ENCODE measurements at places on chromosomes 13 and 19.

GRCh38 chr19:7267792-7268704 is 26.2 kb downstream of the INSR start:
- no peak overlapping the region for H3K27ac ChIP-seq
- H3K4me3 ChIP-seq, result no peak overlapping the region
- peaks cover 10% of the 10 kb centered on the region for H3K4me1 ChIP-seq
- H3K36me3 ChIP-seq, result peaks cover 11% of the 10 kb centered on the region
- no peaks in the 10 kb centered on the region for H3K27me3 ChIP-seq

DNA sequence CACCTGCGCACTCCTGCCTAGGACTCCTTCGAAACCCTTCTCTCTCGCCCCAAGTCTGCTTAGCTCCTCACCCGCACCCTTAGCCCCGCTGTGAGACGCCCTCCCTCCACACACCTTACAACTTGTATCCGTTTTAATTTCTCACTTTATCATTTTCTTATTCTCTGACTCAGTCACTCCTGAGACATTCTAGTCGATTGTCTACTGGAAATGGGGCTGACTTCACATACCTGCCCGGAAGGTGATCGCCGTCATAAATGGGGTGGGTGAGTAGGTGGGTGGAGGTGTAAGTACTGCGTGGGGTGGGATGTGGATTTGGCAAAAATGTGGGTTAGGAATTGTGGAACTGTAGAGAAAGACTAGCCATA is 714 bp downstream of the NDFIP2 start:
- no peak for DNase-seq
- H3K27ac ChIP-seq, result peak overlapping the region; percentile 94
- H3K27me3 ChIP-seq, result no peaks in the 10 kb centered on the region
- peaks cover 48% of the 10 kb centered on the region for H3K4me1 ChIP-seq
- peak overlapping the region; percentile 89 for H3K4me3 ChIP-seq

DNA sequence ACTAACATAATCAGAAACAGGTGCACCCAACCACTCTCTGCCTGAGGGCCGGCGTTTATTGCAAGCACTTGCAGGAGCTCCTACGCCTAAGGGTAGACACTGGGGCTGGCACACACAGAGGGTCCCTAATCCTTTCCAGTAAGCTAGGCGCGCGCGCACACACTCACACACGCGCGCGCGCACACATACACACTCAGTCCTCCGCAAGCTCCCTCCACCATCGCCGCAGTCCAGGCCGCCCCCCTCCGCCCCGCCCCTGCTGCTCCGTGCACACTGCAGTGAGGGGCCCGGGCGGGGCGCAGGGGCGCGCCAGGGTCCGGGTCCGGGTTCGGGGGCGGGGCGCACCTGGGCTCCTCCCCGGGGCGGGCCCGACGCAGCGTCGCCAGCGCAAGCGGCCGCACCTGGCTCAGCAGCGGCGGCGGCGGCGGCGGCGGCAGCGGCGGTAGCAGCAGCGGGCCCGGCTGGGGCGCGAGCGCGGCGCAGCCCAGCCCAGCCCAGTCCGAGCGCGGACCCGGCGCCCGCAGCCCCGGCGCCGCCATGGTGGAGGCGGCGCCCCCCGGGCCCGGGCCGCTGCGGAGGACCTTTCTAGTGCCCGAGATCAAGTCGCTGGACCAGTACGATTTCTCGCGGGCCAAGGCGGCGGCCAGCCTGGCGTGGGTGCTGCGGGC is at the start of gene CAMSAP3:
Gene CAMSAP3 (plus strand): TSS at position 398 of the 668 bp plus-strand sequence. CDS start 140 bp downstream, at position 538.
- no peak for DNase-seq
- H3K4me3 ChIP-seq, result no peak within 1 kb of the TSS
- H3K27me3 ChIP-seq, result no peaks in the 10 kb centered on the region
- no peaks in the 10 kb centered on the region for H3K36me3 ChIP-seq
- H3K27ac ChIP-seq, result no peak within 1 kb of the TSS

- H3K27me3 ChIP-seq, result no peaks in the 10 kb centered on the region
- DNase-seq, result no peak
- no peak overlapping the region for H3K27ac ChIP-seq
- H3K4me1 ChIP-seq, result no peaks in the 10 kb centered on the region
- no peak overlapping the region for H3K4me3 ChIP-seq
- no peaks in the 10 kb centered on the region for H3K36me3 ChIP-seq
Measured at GRCh38 chr13:35888981-35889380, 242.2 kb downstream of the DCLK1 start.

- no peaks in the 10 kb centered on the region for H3K27me3 ChIP-seq
- no peaks in the 10 kb centered on the region for H3K36me3 ChIP-seq
- H3K4me1 ChIP-seq, result no peaks in the 10 kb centered on the region
- no peak overlapping the region for H3K4me3 ChIP-seq
Measured at GRCh38 chr19:13215572-13216380, 65.6 kb downstream of the IER2 start.

DNA sequence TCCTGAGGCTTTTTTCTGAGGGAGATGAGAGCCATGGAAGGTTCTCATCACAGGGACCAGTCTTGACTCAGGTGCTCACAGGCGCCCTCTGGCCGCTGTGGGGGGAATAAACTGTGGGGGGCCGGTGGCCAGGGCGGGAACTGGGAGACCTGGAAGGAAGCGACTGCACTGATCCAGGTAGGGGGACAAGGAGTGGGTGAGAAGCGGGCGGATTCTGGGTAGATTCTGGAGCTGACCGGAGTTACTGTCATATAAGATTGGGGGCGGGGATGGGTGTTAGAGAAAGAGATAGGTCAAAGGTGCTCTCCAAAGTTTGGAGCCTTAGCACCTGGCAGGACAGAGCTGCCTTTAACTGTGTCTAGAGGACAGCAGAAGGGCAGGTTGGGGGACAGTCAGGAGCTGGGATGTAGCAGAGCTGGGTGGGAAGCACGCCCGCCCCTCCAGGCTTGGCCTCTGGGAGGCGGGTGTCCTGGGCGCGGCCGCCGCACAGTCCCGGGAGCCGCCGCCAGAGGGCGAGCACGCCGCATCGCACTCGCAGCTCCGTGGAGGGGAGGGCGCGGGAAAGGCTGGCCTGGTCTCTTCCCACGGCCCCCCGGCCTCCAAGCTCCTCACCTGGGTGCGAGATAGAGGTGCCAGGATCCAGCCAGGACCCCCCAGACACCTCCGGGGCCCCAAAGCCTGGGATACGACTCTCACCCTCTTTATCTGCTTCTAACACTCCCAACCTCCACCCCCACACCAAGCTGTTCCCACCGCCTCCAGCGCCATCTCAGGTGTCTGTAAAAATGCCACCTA is 4.2 kb upstream of the DAND5 start:
- peak overlapping the region; percentile 98 for H3K27ac ChIP-seq
- no peaks in the 10 kb centered on the region for H3K36me3 ChIP-seq
- peak; percentile 89 for DNase-seq
- peak overlapping the region; percentile 48 for H3K4me3 ChIP-seq
